ENCODE measurements at places on chromosomes 5 and 9.

- DNase-seq = no peak
Measured at GRCh38 chr5:76091351-76091750, 8.2 kb downstream of the SV2C start.

GRCh38 chr9:36208521-36209253 is 18.0 kb downstream of the CLTA start:
- no peak for DNase-seq

DNA sequence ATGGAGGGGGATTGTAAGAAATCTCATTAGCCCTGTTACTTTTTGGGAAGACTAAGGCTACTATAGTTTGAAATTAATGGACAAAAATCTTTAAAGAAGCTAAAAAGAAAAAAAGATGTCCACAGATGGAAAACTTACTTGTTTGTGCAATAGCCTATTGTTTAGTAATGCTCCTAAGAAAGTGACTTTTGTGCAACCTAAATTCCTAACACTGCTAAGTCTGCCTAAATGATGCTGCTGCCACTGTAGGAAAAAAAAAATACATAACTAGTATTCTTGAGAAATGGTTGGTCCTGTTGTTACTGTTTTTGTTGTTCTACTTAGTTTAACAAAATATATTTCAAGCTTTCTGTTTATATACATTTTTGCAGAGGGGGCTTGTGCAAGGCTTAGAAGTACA is 108.2 kb upstream of the NR3C1 start:
- no peak for DNase-seq

- DNase-seq = no peak
Measured at GRCh38 chr9:36840898-36841536, 193.1 kb downstream of the PAX5 start.

DNA sequence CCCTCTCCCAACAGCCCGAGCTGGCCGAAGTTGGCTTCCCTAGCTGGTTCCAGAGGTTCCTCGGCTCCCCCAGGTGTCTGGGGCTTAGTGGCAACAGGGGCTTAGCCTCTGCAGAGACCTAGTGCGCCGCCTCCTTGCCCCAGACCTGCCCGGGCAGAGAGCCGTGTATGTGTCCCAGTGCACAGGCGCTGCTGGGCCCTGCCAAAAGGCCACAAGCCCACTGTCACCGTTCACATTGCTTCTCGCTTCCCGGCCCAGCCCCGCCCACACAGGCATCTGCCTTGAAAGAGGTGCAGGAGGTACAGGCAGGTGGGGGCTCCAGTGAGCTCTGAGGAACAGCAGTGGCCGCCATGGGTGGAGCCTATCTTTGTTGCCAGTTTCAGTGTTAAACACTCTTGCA is 2.5 kb upstream of the CACFD1 start:
- no peak for DNase-seq
